ENCODE measurements at places on chromosomes 1 and 21.

- no peak for DNase-seq
Measured at GRCh38 chr1:51989582-51990477, 670 bp downstream of the RAB3B start.

- no peak for DNase-seq
Measured at GRCh38 chr1:41892301-41892781, 26.4 kb downstream of the HIVEP3 start.

GRCh38 chr1:97097404-97097925 is 375.9 kb downstream of the PTBP2 start:
- DNase-seq = no peak

DNA sequence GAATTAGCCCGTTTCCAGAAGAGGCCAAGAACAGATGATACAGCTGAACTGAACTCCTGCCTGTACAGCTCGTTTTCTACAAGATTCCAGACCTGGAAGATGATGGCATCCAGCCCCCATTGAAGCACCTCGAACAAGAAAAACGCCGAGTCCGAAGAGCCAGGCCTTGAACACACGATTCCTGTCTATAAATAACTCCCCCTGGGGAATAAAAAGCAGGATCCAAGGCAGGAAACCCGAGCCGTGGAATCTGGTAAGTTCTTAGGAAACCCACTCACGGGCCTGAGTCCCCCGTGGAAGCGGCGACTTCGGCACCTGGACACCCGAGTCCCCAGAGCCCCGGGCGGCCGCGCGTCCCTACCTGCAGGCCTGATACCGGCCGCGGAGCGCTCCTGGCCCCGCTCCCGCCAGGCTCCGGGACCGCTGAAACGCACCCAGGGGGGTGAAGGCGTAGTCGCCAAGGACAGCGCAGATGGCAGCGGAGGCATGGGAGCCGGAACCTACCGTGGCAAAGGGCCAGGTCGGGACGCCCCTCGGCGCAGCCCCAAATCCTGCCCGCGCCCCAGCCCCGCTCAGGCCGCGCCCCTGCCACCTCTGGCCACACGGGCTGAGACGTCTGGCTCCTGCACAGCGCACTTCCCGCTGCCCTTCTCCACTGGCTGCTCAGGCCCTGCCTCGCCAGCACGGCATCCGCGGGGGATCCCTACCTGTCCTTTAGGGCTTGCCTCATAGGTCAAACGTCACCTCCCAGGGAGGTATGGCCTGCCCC is 14.0 kb upstream of the HLCS start:
- no peak for DNase-seq

DNA sequence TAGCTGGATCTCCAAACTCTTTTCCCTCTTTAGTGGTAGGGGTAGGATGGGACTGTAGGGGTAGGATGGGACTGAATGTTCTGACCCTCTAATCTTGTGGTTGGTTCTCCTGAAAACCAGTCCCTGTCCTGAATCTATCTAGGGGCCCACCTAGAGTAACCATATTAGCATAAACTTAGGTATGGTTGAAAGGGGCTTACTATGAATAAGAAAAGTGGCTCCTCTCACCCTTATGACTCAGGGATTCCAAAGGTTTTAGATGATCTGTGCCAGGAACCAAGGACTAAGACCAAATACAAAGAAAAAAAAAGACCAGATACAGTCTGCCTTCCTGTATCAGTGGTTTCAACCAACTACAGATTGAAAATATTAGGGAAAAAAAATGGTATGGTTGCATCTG is 28.9 kb downstream of the RNF2 start:
- DNase-seq = no peak

- DNase-seq = no peak
Measured at GRCh38 chr1:86747304-86747703, 42.9 kb downstream of the SH3GLB1 start.

DNA sequence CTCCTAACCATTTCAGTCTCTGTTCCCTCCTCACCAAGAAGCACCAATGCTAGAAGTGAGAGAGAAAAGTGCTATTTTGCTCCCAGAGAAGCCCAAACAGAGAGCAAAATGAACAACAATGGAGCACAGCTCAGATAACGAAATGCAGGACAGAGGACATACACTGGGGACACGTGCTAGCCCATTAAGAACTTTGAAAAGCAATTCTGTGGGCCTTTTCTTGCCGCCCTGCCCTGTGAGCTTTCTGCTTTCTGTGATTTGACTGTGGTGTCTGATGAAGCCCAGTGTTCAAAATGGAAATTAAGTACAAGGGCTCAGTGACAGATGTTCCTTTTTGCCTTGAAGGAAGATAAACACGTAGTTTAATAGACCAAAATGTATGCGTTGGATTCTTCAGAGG is 130.8 kb downstream of the S1PR1 start:
- no peak for DNase-seq

GRCh38 chr1:41608211-41608610 is 123.7 kb upstream of the EDN2 start:
- DNase-seq = no peak

GRCh38 chr1:214280386-214281020 is 456 bp upstream of the SMYD2 start:
- DNase-seq = peak; percentile 2

GRCh38 chr1:59309795-59310548 is 13.1 kb downstream of the FGGY start:
- no peak for DNase-seq

- no peak for DNase-seq
Measured at GRCh38 chr1:41856944-41857285, 61.8 kb downstream of the HIVEP3 start.

- no peak for DNase-seq
Measured at GRCh38 chr1:76939817-76940216, 72.5 kb downstream of the ST6GALNAC5 start.

DNA sequence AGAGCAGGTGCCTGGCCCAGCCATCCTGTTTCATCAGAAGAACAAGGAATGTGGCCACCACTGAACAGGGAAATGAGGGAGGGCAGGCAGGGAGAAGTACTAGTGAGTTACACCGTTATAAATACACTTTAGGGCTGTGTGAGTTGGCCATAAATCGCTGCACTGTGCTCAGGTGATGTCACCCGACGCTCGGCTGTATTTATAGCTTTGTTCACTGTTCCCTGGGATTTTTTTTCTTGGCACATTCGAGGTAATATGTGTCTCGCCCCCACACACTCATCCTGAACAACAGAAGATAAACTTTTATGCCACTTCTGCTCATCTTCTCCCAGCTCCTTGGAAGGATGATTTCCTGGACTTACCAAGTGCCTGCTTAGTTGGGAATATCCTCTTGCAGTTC is 9.0 kb upstream of the KIRREL1 start:
- no peak for DNase-seq

GRCh38 chr1:51855624-51856023 is 22.9 kb downstream of the NRDC start:
- no peak for DNase-seq

GRCh38 chr1:2509589-2509988 is 16.8 kb downstream of the PANK4 start:
- no peak for DNase-seq

DNA sequence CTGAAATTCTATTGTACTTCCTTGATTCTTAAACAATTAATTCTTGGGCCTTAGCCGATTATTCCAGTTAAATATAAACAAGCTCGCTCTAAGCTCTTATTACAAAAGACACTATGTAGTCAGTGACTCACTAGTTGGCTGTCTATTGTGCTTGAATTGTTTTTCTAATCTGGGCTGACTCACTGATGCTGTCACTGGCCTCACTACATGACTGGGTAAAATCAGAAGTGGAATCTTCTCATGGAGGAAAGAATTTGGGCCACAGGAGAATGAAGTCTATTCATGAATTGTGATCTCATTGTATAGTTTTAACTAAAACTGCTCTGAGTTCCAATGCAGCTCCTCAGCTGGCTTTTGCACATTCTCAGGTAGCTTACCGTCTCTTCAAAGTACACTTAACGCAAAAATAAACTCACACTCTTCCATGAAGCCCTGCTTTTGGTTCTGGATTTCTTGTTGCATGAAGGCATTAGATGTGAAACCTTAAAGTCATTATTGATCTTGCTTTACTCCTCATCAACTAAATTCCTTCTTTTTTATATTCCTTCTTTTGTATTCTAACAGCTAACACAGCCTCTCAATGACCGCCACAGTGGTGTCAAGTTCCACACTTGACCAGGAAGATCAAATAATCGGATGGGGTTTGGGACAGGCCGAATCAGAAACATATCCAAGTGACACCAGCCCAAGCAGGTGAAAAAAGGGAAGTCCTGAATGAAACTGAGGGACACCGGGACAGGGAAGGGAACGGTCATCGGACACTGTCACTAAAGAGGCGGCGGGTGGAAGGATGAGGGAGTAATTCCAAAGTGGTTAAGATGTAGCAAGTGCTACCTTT is 80.9 kb upstream of the LBR start:
- no peak for DNase-seq

GRCh38 chr1:44660176-44660575 is 14.1 kb downstream of the TMEM53 start:
- DNase-seq = no peak

DNA sequence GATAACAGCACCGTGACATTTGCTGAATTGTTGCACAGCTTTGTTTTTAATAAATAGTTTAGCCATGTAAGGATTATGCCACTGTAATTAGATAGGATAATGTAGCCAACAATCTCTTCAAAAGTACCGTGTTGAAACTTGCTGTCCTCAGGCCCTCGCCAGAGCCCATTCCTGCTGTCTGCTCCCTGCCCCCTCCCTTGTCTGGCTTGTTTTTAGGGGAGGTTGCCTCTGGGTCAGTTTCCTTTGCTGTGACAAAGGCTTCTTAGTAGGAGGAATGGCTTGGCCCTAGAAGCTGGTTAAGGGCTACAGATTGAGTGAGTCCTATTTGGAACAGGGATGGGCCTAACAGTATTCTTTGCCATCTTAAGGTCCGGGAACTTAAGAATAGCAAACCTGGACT is 107.9 kb downstream of the LMO4 start:
- DNase-seq = no peak

- DNase-seq = no peak
Measured at GRCh38 chr1:232899268-232899667, 51.1 kb upstream of the NTPCR start.

- DNase-seq = no peak
Measured at GRCh38 chr21:16307256-16307655, 577.5 kb downstream of the USP25 start.

GRCh38 chr1:25760122-25760719 is 39.8 kb upstream of the SELENON start:
- no peak for DNase-seq

GRCh38 chr1:67716800-67717199 is 31.8 kb downstream of the GADD45A start:
- DNase-seq = no peak

DNA sequence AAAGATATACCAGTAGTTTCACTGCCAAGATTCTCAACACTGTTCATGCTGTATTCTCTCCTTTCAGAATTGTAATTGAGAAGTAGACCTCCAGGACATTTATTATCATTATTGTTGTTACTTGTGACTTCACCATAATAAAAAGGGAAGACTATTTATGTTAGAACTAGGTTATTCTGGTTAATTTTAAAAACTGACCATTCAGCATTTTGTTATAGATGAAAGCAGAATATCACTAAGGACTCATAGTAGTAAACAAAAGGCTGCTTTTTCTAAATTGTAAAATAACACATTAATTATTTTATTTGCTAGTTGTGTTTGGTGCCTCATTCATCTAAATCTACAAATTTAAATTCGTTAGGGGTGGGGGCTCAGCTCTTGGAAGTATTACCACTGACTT is 210.4 kb downstream of the PATJ start:
- no peak for DNase-seq

GRCh38 chr1:172630056-172630818 is 28.7 kb upstream of the FASLG start:
- no peak for DNase-seq

GRCh38 chr1:17642943-17643342 is 103.4 kb downstream of the ARHGEF10L start:
- no peak for DNase-seq

DNA sequence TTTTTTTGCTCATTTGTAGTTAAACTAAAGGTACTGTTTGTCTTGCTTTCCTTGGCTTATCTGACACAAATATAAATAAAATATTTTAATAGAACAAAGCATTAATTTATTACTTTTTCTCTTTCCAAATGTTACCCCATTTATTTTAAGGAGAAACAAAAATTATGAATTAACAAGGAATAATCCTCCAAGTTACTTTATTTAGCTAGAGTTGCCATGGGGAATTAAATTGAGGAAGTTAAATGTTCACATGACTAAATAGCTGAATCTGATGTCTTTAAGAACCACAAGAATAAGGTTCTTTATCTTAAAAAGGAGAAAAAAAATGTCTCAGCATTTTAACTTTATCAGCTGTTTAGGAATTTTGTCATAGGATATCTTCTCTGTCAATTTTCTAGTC is 12.3 kb downstream of the ATG4C start:
- DNase-seq = no peak

DNA sequence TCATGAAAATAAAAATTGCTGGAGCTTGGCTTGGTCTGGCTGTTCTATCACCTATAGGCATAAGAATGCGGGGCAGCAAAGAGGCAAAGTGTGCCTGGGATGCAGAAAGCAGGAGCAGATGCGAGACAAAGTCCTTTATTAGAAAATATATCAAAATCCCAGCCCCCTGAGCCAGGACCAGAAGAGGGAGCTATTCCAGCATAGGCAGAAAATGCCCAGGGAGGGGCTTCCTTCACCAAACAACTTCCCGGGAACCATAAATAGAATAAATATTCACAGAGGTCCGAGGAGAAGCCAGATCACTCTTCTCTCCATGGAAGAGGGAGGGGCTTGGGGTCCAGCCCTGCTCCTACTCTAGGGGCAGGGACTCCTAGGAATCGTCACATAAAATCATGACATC is 5.0 kb downstream of the PPOX start:
- DNase-seq = no peak

GRCh38 chr1:34929497-34929852 is at the start of gene DLGAP3:
Gene DLGAP3 (minus strand): TSS chr1:34929650. CDS start chr1:34905383, 24,267 bp downstream.
- no peak for DNase-seq

GRCh38 chr1:77489910-77490309 is 192.5 kb downstream of the ZZZ3 start:
- no peak for DNase-seq

DNA sequence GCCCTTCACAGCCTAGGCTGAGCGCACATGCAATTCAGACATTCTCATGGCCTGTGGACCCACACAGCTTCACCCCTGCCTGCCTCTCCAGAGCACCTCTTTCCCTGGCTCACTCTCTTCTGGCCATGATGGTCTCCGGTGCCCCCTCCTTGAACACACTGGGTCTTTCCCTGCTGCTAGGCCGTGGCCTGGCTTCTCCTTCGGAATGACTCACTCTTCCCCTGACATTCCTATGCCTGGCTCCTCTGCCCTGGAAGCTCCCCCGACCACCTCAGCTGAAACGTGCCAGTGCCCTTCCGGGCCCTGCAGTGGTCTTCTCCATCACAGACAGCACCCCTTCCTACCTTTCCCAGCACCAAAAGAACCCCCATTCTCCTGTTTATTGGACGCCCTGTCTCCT is 28.3 kb downstream of the EPHA8 start:
- no peak for DNase-seq

GRCh38 chr1:31523769-31524168 is 52.5 kb upstream of the TINAGL1 start:
- DNase-seq = no peak

GRCh38 chr1:18058981-18059605 is 48.5 kb upstream of the IGSF21 start:
- no peak for DNase-seq
